NCI-H2081 (cell line): ENCODE measurements at places on chromosomes 1 and 21.

- no peak for DNase-seq
Measured at GRCh38 chr1:205169248-205169647, 42.3 kb downstream of the DSTYK start.

DNA sequence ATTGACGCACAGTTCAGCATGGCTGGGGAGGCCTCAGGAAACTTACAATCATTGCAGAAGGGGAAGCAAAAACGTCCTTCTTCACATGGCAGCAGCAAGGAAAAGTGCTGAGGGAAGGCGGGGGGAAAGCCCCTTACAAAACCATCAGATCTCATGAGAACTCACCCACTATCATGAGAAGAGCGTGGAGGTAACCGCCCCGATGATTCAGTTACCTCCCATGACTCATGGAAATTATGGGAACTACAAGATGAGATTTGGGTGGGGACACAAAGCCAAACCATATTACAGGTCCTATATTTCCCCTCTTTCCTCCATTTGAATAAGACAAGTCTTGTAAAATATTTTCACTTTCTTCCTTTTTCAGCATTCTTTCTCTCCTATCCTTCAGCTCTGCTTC, 7.7 kb upstream of the TTLL7 start:
- DNase-seq = no peak

- DNase-seq = no peak
Measured at GRCh38 chr1:227778401-227778947, 37.0 kb upstream of the PRSS38 start.

DNA sequence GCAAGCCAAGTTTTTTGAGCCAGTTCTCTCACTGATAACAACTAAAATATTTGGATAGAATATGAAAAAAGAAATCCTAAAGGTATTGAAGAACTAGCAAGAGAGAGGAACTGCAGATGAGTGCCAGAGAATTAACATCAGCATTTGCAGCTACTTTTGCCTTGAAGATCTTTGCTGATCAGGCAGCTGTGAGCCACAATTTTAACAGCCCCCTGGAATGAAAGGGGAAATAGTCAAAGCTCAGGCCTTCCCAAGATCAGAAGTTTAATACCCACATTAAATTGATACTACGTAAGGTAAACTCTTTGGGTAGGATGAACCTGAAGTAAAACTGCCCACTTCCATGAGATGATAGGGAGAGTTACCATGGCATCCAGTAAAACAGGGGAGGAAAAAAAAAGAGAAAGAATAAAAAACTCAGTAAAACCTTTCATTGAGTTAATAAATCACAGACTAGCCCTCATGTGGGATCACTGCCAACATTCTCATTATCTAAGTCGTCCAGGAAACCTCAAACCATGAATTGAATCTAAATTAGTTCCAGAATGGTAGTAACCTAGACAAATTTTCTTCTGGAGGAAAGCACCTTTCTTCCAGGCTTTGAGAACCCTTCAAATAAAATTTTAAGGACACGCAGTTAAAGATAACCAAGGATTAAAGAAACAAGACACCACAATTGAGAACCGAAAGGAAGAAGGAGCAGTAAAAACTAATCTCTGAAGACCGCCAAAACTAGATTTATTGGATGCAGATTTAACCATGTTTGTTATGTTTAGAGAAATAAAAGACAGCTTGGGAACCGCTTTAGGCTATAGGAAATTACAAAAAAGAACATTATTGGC, 28.3 kb downstream of the SCP2 start:
- DNase-seq = peak; percentile 68
